Stimulated activated CD8-positive, alpha-beta memory T cell treated with anti-CD3 and anti-CD28 coated beads, Interleukin-12 subunit alpha, Interleukin-12 subunit beta, amount 100 ng/mL, for 1 hour (primary cell): ENCODE measurements at places on chromosomes 1 and 21.

- DNase-seq, result peak; percentile 94
These were observed 780 bp upstream of the RBM15 start for GRCh38 chr1:110338309-110338885.

GRCh38 chr1:14494911-14495310 is 103.6 kb upstream of the KAZN start:
- DNase-seq, result no peak

DNA sequence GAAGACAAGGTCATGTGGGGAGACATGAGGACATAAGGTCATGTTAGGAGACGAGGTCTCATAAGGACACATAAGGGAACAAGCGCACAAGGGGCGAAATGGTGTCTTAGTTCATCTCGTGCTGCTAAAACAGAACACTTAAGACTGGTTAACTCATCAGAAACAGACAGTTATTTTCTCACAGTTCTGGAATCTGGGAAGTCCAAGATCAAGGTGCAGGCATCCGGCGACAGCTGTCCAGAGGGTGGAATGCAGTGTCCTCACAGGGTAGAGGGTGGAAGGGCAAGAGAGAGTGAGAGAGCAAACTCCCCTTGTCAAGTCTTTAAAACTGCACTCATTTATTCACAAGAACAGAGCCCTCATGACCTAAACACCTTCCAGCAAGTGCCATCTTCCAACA is 34.6 kb upstream of the PDPN start:
- no peak for DNase-seq

DNA sequence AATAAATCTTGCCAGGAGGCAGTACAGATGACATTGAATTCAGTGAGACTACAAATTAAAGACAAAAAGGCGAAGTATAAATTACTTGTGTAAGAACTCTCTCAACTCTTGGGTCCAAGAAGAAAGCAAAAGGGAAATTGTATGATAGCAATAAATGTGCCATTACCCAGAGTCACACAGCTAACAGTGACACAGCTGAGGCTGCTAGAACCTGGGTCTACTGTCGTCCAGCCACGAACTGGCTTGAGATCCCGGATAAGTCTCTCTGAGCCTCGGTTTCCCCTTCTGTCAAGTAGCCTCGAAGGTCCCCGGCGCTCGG is 362 bp upstream of the ROR1 start:
- no peak for DNase-seq

DNA sequence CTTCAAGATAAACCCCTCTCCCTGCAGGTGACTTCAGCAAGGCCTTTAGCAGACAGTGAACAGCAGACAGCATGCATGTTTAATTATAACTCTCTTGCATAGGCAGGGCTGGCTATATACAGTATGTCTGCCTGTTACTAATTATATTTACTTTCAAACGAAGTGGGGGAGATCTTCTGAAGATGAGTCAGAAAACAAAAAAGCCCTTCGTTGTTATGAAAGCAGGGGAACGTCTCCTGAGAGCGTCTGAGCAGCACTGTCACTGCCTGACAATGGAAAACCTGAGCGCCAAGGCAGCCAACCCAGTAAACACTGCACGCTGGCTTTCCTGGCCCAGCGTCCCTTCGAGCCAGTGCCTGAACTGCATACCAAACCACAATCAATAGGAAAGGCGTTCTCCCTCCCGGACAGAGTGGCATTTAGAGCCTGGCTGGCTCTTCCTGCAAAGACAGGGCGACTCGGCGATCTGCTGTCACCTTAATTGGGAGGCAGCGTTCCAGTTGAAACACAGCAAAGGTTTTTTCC is 54.1 kb downstream of the TOMM20 start:
- peak; percentile 21 for DNase-seq

DNA sequence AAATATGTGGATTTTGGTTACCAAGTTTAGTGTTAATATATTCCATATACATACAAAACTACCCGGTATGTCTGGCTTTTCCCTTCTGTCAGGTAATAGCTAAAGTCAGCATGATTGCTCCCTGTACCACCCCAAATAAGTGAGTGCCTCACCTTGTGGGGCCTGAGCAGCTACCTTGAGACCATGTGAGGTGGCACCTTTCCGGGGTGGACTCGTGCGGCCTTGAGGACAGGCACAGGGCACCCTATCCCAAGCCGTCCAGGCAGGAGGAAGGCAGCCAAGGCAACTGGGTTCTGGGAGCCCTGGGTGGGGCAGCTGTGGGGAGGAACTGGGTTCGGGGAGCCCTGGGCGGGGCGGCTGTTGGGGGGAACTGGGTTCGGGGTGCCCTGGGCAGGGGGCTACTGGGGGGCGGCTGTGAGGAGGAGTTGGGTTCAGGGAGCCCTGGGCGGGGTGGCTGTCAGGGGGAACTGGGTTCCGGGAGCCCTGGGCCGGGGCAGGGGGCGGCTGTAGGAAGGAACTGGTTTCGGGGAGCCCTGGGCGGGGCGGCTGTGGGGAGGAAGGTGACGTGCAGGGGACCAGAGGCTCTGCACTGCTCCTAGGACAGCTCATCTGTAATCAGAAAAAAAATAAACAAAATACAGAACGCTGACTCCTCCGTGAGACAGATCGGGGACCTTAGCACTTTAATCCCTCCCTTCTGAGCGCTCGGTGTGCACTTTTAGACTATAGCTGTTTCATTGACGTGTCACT is 63.3 kb downstream of the POFUT2 start:
- peak; percentile 50 for DNase-seq

DNA sequence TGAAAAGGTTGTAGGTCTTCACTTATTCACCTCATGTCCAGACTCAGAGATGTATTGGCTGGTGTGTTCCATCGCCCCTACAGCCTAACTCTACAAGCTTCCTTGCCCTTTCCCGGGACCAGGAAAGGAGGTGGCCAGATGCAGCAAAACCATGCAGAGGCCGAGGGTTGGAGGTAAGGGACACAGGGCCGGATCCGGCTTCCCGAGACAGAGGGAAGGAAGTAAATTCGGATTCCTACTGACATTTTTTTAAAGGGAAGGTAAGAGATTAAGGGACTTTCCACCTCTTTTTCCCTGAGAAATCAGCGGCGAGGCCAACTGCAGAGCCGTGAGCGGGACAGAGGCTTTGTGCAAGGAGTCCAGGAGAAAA is 12.7 kb downstream of the EPHA10 start:
- DNase-seq, result no peak

DNA sequence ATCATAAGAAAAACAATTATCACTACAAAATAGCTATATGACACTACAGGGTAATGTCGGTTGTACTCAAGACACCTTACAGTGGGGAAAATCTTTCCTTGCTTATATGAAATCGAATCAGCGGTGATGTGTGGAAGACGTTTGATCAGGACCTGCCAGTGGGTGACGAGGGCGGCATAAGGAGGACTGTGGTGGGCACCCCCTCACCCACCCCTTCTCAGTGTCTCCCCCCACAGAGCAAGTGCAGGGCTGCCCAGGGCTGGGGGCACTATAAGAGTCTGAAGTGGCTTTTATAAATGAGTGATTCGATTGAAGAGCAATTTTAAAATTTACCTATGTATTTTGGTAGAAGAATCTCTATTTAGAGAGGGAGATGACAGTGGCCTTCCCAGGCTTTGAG is 35.8 kb downstream of the CRYAA start:
- DNase-seq, result no peak

- DNase-seq, result peak; percentile 6
These were observed 636 bp downstream of the INTS3 start for GRCh38 chr1:153728305-153729066.

DNA sequence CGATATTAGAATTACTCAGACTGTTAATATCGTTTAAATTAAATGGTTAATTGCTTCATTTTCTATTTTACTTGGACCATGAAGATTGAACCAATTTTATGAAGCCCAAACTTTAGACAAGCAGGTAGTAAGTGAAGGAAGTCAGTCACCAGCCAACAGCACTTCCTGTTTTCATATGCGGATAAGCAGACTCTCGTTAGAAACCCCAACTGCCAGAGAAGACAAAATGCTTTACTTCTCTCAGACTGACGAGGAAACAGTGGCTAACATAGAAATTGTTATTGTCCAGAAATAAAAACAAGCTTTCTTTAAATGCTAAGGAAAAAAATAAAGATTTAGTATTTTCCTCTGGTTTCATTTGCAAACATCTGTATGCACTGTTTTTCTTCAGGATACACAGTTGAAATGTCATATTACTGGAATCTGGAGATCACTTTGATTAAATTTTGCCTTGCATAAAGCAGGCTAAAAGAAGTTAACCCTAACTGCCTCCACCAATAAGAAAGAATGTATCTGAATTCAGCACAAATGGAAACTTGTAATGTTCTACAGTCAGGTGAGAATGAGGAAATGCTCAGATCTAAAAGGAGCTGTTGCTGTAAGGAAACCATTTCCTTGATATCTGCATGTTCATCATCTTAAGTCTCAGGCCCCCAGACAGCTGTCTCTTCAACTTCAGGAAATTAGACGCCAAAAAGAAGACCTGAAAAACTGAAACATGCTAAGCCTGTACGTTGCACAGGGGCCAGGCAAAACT is 129.8 kb upstream of the SAMSN1 start:
- DNase-seq, result no peak

DNA sequence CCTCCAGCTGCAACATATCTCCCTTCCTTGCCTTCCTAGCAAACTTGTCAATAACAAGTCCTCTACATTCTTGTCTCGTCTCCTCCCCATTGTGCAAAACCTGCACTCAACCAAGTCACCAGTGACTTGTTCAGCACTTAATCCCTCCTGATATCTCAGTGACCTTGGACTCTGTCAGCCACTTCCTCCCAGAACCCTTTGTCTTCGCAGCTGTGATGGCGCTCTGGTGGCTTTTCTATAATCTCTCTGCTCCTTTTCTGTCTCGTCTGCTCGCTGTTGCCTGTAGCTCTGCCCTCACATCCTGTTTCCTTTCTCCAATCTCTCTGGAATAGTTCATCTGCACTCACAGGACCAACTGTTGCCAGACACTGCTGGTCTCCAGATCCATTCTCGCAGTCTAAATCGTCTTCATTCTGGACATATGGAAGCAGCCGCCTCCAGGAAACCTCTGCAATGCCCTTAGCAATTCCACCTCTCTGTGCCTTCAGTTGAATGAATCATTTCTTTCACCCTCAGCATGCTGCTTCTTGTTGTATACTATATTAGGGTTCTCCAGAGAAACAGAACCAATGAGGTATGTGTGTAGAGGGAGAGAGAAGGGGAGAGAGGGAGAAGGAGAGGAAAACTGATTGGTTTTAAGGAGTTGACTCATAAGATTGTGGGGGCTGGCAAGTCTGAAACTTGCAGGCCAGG is 17.4 kb upstream of the IFNAR2 start:
- DNase-seq, result no peak

DNA sequence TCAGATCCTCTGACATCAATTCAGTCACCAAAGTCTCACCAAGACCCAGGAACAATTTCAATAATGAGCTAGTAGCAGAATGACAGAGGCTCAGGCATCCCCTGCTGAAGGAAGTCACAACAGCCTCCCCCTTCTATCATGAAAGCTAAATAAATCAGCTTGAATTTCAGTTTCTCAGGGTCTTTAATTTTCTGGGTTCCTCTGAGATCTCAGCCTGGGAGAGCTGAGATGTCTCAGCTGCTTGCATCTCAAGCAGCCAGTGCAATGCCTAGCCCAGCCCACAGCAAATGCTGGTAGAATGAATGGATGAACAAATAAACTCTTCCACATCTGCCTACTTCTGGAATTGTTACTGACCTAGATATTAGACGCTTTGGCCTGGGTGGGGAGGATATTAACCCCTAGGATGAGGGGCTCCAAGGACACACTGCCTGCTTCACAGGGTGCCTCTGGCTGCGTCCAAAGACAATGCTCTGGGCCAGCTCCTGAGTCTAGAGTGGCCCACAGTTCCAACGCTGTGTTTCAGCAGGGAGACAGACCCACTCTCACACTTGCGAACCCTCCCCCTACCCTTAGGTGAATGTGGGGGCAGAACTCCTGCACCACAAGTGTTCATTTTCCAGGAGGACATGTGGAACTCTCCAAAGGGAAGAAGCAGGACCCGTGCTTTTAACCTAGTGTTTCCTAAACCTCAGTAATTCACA is 11.2 kb upstream of the LORICRIN start:
- no peak for DNase-seq

DNA sequence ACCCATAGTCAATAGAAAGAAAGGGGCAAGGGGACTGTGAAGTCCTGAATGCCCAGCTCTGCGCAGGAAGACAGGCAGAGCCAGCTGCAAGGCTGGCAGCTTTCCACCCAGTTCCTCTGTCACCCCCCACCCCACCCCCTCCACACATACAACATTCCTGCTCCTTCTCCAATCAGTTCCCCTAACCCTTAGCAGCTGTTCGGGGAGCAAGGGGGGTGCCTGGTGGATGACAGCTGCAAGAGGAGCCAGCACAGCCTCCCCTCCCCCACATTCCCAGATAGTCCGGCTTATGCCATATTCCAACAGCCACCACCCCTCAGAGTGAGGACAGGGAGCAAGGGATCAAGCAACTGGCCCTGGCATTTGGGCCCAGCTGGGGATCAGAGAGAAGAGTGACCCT is 9.7 kb downstream of the ARHGEF2 start:
- no peak for DNase-seq

GRCh38 chr1:69527273-69527672 is 40.4 kb upstream of the LRRC7 start:
- DNase-seq, result no peak

GRCh38 chr1:243686159-243686558 is 163.9 kb downstream of the AKT3 start:
- DNase-seq, result no peak

GRCh38 chr1:43220905-43221778 is 48.6 kb upstream of the TMEM125 start:
- DNase-seq, result no peak

- DNase-seq, result no peak
These were observed 85.8 kb upstream of the ZNF648 start for GRCh38 chr1:182147136-182147820.

DNA sequence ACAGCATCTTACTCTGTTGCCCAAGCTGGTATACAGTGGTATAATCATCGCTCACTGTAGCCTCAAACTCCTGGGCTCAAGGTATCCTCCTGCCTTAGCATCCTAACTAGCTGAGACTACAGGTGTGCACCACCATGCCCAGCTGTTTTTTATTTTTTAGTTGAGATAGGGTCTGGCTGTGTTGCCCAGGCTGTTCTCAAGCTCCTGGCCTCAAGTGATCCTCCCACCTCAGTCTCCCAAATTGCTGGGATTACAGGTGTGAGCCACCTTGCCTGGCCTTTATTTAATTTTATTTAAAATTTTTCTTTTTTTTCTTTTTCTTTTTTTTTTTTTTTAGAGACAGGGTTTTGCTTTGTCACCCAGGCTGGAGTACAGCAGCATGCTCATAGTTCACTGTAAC is 9.2 kb downstream of the MAP7D1 start:
- no peak for DNase-seq

- DNase-seq, result no peak
These were observed 36.3 kb downstream of the PRDM16 start for GRCh38 chr1:3105167-3105863.

DNA sequence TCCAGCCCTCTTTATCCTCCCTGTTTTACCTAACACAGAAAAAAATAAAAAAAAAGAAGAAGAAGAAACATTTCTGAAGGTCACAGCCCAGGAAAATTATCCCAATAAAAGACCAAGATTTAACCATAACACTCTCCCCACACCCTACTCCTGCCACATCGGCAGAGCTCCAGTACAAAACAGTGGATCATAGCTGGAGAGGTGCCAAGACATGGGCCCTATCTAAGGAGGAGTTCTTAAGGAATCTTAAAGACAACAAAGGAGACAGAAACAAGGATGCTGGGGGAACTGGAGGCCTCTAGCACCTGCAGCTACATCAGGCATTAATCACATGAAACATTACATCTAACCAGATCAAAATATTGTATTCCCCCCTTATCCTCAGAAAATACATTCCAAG is 432.8 kb downstream of the MATN1 start:
- no peak for DNase-seq
